ENCODE measurements at places on chromosomes 3 and 15.

DNA sequence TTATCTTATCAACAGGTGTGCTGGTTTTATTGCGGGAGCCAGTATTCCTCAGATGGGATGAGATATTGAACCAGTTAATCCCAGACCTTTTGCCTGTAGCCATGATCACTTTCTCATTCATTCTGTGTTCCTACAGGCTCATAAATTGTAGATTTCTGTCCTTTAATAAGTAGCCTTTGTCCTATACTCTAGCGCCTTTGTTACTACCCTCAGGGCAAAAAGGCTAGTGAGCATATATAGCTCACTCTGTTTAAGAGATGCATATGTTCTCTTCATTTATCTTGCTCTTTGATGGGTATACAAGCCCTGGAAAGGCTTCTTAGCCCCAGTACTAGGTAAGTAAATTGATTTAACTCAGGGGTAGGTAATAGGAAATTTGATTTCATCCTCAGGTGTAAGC is 95.1 kb downstream of the OXSM start:
- DNase-seq: no peak

DNA sequence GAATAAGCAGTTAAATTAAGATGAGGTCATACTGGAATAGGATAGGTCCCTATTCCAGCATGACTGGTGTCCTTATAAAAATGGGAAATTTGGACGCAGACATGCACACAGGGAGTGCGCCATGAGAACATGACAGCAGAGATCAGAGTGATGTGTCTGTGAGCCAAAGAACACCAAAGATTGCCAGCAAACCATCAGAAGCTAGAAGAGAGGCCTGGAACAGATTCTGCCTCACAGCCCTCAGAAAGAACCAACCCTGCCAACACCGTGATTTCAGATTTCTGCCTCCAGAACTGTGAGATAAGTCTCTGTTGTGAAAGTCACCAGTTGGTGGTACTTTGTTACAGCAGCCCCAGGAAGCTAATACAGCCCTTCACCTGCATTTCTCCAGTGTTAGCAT is 34.7 kb downstream of the EPHB1 start:
- no peak for DNase-seq

GRCh38 chr3:66248641-66249040 is 27.8 kb downstream of the SLC25A26 start:
- DNase-seq: no peak

- peak; percentile 53 for DNase-seq
These were observed 103.0 kb upstream of the ARHGEF26 start for GRCh38 chr3:154018100-154018696.

- peak; percentile 58 for DNase-seq
These were observed 329.4 kb downstream of the TBC1D5 start for GRCh38 chr3:17412950-17413530.

DNA sequence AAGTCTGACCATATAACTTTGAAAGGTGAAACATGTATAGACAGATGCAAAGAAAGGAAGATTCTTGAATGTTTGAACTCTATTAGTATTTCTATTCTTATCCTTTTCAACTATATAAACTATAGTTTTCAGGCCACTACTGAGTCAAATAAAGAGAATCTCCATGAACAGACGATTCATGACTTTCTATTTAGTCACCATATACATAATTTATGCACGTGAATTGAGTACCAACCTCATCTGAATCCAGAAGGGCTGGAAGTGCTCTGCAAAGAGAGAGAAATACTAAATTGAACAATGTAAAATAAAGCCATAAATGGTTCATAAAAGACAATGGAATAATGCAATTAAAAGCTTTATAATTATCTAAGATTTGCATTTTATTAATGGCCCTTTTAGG is 9.5 kb upstream of the VPS39 start:
- no peak for DNase-seq

DNA sequence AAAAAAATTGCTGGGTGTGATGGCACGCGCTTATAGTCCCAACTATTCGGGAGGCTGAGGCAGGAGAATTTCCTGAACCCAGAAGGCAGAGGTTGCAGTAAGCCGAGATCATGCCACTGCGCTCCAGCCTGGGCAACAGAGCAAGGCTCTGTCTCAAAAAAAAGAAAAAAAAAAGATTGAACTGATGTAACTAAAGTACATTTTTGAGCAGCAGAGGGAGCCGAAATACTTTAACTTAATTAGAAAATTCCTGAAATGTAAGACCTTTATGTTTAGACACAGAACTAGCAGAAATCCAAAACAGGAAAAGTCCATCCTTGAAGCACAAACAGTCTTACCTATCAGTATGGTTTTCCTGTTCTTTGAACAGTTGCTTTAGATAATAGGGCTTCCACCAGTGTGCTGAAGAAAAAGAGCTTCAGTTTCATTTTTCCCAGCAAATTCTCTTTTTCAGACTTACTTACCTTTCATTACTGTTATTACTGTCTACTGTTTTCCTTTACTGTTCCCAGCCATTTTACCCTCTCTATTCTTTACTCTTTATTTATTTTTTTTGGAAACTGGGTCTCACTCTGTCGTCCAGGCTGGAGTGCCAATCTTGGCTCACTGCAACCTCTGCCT is 33.4 kb upstream of the ZNF609 start:
- peak; percentile 46 for DNase-seq

DNA sequence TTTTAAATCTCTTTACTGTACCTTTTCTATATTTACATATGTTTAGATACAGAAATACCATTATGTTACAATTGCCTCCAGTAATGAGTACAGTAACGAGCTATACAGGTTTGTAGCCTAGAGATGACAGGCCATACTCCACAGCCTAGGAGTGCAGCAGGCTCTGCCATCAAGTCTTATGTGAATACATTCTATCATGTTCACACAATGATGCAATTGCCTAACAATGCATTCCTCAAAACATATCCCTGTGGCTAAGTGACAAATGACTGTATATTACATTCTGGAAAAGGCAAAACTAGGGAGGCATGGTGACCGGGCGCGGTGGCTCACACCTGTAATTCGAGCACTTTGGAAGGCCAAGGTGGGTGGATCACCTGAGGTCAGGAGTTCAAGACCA is 192.4 kb upstream of the IGF1R start:
- DNase-seq: no peak

DNA sequence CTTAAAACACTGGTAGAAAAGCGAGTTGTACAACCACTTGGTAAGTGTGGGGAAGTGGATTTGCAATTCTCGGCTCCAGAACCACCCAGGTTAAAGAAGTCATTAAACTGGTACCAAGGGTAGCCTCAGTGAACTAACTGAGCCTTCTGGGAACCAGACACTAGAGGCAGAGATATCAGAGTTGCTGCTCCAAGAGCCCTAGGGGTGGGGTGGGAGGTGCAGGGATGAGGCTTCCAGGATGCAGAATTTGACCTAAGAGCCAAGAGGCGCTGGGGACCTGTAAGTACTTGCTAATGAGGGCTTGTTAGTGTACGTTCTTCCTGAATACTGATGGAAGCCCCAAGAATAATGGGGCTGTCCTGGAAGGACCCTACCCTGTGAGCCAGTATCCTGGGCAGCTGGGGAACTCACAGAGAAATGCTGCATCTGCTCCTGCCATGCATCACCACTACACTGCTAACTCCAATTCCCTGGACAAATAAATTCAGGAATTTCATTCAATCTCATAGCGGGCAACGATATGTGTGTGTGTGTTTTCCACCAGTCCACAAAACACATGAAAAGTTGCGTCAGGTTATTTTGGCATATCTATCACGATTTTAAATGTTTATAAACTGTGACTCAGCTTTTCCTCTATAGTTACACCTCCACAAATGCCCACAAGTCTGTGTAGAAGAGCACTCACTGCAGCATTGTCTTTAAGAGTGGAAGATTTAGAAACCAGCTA is 23.8 kb downstream of the STIMATE start:
- DNase-seq: no peak

DNA sequence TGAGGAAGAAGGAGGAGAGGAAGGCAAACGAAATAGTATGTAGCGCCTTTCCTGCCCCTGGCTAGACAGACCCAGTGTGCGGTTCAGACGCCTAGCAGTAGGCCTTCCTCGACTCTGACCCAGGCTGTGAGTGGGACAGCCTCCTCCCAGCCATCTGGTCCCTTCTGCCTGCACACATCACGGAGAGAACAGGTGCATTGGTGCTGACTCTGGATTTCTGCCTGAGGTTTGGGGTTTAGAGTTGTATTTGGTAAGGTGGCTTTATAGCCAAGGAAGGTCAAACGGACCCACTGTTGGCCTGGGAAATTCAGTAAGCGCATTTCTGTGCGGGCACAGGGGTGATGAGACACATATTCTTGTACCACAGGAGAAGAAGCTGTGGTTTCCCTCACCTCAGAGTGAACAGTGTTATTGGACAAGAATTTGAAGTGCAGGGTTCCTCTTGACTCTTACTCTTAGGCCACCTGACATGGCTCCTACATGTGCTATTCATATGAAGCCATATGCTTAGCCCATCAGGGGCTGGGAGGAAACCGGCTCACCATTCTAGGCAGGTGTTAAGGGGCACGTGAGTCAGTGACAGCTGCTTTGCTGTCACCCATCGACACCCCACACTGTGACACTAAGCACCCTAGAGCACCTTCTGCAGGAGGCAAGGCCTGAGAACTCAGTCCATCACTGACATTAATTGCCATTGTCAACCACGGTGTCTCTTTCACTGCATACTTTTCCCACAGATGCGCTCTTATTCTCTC is 143.3 kb downstream of the CHDH start:
- no peak for DNase-seq

DNA sequence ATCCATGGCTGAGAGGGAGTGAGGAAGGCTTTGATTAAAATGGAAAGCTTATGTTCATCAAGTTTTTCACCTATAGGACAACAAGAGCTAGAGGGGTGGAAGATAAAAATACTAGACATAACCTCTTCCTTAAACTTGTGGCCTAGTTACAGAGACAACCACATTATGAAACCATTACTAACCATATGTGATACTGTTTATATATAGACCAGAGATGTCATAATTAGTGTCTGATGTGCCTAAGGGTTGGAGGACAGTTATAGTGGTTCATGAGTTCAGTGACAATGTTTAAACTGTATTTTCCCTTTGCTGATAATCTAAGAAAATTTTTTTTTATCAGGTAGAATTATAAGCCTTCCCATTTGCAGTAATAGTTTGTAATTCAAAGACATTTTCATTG is 23.7 kb downstream of the PHLDB2 start:
- no peak for DNase-seq

DNA sequence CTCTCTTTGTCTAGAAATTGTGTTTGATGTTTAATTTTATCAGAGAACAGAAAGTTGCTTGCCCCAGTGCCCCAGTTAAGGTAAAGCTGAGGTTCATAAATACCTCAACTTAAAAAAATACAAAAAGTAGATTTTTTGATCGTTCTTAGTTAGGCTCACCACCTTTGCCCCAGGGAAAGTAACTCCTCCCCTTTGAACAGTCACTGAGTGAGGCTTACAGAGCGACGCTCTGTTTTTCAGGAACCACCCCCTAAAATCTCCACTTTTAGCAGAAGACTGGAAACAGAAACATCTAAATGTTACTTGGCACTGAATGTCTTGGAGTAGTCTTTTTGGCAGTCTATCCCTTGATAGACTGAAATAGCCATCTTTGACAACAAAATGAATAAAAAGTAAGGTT is 24.9 kb downstream of the BLM start:
- no peak for DNase-seq

GRCh38 chr15:25136119-25136518 is 181.3 kb downstream of the SNRPN start:
- DNase-seq: peak; percentile 25

DNA sequence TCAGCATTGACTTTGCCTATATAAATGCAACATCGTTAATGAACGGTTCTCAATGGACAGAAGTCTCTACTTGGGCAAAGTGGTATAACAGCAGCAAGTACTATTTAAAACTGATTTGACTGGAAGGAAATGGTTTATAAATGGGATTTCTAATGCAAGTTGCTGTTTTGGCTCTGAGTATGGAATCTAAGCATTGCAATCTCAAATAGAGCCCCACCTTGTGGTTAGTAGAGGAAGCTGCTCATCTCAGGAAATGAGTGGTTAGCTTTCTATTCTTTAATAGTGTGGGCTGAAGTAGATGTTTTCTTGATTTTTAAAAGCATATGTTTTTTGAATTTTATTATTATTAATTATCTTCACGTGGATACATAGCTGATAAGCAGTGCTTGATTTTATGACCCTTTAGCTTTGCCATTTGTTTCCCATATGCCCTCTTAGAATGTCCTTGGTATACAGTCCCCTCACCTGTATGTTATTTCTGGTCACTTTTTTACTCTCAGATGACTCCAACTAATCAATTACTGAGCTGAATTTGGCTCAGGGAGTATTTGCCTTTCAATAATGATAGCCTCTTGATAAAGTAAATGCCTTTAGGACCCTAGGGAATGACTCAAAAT is 67.1 kb downstream of the OXSM start:
- DNase-seq: peak; percentile 22

GRCh38 chr15:58608129-58608590 is 141.3 kb downstream of the ADAM10 start:
- no peak for DNase-seq

DNA sequence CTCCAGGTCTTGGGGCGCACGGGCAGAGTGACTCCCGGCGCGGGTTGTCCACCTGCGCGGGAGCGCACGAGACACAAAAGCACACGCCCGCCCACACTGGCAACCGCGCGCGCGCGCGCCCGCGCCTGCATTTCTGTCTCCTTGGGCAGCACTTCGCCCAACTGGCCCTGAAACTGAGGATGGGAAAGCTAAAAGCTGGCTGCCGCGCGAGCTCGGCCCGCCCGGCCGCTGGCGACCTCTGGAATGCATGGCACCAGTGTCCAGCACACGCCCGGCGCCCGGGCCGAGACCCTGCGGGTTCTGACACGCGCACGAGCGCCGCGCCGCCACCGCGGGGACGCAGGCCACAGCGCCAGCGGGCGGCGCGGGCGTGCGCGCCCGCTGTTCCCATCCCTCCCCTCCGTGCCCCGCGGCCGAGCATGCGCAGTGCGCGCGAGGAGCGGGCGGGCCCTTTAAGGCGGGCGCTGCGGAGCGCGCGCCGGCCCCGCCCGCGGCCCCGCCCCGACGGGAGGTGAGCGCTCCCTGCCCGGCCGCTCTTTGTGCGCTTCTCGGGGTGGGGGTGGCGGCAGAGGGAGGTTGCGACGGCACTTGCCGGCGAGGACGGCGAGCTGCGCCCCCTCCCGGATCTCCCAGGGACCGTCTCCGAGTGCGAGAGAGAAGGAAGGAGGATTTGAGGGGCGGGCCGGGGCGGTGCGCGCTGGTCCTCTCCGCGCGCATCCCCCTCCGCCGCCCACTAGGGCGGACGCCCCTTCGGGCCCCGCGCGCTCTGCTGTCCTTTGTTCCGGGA is 1.0 kb upstream of the MEX3B start:
- peak; percentile 98 for DNase-seq

GRCh38 chr3:150515210-150515609 is 31.1 kb downstream of the SERP1 start:
- no peak for DNase-seq
